NCI-H226 (cell line): ENCODE measurements at places on chromosomes 11 and 22.

- no peak for DNase-seq
Observed at GRCh38 chr22:20885017-20885556, 26.3 kb downstream of the SNAP29 start.

GRCh38 chr22:39471381-39472141 lies 14.7 kb downstream of the MGAT3 start:
- DNase-seq, result peak; percentile 84

DNA sequence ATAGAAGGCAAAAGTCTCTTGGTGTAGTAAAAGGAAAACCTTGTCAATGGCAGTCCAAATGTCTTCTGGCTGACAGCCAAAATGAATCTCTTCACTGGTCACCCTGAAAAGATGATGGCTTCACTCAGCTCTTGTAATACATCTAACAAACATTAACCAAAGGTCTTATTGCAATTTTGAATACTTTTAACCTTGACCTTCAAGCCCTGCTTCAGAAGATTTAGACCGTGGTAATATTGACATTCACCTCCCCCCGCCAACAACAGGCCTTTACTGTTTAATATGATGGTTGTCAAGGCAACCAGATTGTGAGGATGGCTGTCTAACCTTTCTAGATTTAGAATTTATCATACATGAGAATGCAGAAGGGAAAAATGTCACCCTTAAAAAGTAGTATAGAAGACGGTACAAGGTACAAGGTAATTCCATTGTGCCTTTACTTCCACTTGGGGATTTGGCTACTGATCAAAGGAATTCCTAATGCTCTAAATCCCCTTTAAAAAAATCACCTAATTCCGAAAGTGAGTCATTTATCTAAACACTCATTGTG lies 342.3 kb downstream of the LARGE1 start:
- DNase-seq, result no peak

DNA sequence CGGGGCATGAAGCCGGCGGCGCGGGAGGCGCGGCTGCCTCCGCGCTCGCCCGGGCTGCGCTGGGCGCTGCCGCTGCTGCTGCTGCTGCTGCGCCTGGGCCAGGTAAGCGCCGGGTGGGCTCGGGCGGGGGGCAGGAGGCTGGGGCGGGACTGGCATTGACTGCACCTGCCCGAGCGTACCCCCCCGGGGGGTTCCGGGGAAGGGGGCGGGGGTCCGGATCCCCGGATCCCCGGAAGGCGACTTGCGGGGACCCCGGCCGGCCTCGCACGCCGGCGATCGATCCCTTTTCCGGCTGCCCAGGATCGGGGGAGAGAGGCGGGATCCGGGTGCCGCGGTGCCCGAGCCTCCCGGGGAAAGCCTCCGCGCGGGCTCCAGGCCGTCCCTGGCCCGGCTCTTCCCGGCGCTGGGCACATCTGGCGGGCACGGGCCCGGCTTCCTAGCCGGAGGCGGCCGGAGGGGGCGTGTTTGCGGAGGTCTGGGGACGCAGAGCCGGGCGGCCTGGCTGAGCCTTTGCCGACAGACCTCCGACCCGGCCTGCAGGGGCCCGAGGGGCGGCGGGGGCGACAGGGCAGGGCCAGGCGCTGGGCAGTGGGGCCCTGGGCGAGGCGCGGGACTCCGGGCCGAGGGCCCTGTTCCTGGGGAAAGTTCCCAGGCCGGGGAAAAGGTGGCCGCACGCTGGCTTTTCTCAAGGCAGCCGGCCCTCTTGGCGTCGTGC lies 705 bp downstream of the PTPRJ start:
- no peak for DNase-seq

DNA sequence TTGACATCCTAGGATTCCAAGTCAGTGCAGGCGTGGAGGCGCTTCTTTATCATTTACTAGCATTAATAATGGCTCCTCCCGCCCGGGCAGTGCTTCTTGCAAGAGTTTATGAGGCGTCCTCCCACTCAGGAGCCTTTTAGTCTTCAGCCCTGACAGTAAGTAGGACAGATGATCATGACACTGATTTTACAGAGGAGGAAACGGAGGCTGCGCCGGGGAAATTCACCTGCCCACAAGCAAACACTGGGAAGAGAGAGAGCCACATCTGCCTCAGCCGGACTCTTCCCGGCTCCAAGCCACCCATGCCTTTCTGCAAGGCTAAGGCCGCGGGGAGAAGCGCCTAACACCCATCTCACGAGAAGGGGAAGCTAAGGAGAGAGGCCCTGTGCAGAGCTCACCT lies 35.9 kb downstream of the KIAA0930 start:
- no peak for DNase-seq

- no peak for DNase-seq
Observed at GRCh38 chr11:60912223-60912850, 1.6 kb upstream of the TMEM109 start.

DNA sequence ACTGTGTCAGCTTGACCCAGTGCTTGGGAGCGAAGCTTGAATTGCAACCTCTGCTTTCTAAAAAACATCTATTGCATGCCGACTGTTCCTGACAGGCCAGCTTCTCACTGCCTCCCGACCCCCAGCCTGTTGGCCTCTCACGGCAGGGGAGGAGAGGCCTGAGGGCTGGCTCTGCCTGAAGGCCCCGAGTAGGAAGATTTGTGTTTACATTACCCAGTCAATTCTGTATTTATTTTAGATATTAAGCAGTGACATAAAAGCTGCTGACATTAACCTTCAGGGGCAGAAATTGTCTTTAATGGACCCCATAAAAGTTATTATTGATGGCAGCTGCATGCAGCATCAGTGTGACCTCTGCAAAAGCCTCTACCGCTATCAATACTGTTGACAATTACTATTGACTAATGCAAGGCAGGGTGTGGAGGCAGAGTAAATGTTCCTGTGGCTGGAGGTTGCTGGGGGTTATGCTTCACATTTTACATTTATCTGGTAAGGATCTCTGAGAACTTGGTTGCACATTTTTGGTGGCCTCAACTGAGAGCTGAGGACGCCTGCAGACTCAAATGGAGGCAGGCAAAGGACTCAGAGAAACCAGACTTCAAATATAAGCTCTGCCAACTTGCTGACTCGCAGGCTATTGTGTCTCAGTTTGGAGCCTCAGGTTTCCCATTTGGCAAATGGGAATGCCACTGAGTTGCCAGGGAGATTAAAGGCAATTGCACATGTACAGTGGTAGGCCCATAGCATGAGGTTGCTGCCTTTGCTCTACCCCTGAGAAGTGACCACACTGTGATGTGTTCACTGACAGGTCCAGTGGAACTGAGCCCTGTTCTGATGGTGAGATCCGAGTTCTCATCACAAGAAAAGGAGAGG lies 380.5 kb downstream of the TENM4 start:
- DNase-seq, result no peak
